ENCODE measurements at places on chromosomes 4 and X. TPM values are rescaled to one million over a fixed set of nuclear protein-coding genes. Genes with fewer than 3 reads are reported as not detected.

SLC7A11 gene
- total RNA-seq, result 89.4 TPM

MAGEA9B gene
- total RNA-seq, result not detected

BANK1 gene
- total RNA-seq, result under 0.01 TPM

PRPS2 gene
- total RNA-seq, result 31.1 TPM

ZIC3 gene
- not detected for total RNA-seq

SPANXA2 gene
- not detected for total RNA-seq

HPRT1 gene
- total RNA-seq, result 14.8 TPM

FGFBP2 gene
- total RNA-seq, result not detected

SLC6A14 gene
- not detected for total RNA-seq

IL21 gene
- total RNA-seq, result not detected

DCLK2 gene
- 2.2 TPM for total RNA-seq

SMIM31 gene
- not detected for total RNA-seq

GSPT2 gene
- 5.2 TPM for total RNA-seq

CXCL5 gene
- 0.19 TPM for total RNA-seq

AREG gene
- 0.09 TPM for total RNA-seq

PHF8 gene
- 17.9 TPM for total RNA-seq

CTAG1B gene
- not detected for total RNA-seq

GPRASP3 gene
- 8.5 TPM for total RNA-seq

FBXW7 gene
- 95.1 TPM for total RNA-seq

NHS gene
- under 0.01 TPM for total RNA-seq

PARM1 gene
- 0.47 TPM for total RNA-seq

TSPAN7 gene
- total RNA-seq, result 3.7 TPM

PPID gene
- 30.7 TPM for total RNA-seq

FHIP1A gene
- total RNA-seq, result under 0.01 TPM

VEGFD gene
- 0.09 TPM for total RNA-seq

CXCL13 gene
- not detected for total RNA-seq

PLAC1 gene
- total RNA-seq, result not detected

TMEM33 gene
- total RNA-seq, result 41.5 TPM

MSX1 gene
- total RNA-seq, result 3.5 TPM

PNCK gene
- total RNA-seq, result 0.09 TPM

SLC10A4 gene
- total RNA-seq, result not detected

NUDT9 gene
- total RNA-seq, result 15.7 TPM

Measured in endothelial cell of coronary artery (primary cell).